ENCODE measurements at places on chromosomes 7 and 10.

DNA sequence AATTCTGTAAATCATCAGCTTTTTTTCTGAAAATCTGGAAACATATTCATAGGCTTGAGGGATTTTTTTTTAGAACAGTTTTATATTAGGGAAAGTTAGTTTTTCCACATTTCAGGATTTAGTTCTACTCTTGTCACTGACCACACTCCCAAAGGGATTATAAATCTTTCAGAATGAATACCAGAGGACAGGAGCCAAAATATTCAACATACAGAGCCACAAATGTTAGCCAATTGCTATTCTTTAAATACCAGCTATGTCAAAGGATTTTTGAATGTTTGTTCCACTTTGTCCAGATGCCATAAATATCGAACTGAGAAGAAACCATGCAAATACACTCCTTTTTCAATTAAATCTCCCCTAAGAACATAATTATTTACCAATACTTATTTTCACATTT is 50.7 kb downstream of the ODAD2 start:
- no peak for DNase-seq

GRCh38 chr7:135617781-135618180 is 44.5 kb upstream of the STMP1 start:
- DNase-seq: no peak

GRCh38 chr10:91820144-91820543 is 21.9 kb downstream of the TNKS2 start:
- DNase-seq: no peak

GRCh38 chr10:104447906-104448305 is 94.3 kb downstream of the CFAP58 start:
- no peak for DNase-seq

GRCh38 chr7:685540-685939 is 41.0 kb upstream of the DNAAF5 start:
- no peak for DNase-seq

DNA sequence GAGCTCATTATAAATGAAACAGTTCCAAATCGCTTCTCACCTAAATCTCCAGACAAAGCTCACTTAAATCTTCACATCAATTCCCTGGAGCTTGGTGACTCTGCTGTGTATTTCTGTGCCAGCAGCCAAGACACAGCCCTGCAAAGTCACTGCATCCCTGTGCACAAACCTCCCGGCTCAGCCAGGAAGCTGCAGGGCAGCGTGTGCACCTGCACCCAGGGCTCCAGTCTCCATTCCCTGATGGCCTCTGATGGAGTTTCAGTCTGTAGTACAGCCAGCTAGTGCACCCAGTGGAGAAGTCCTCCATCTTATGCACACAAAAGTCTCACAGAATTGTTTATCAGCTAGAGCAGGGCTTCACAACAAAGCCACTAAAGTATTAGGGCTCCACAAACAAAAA is 51.1 kb upstream of the PRSS58 start:
- DNase-seq: no peak

- no peak for DNase-seq
Observed at GRCh38 chr7:6273380-6273837, 985 bp upstream of the CYTH3 start.

GRCh38 chr10:49081547-49082275 is 33.6 kb downstream of the VSTM4 start:
- no peak for DNase-seq

GRCh38 chr10:111578076-111578475 is 501.2 kb downstream of the ADRA2A start:
- DNase-seq: no peak

- no peak for DNase-seq
Observed at GRCh38 chr10:43867113-43867512, 218.4 kb upstream of the ZNF32 start.

- DNase-seq: no peak
Observed at GRCh38 chr10:105502058-105502457, 861.0 kb downstream of the SORCS3 start.

DNA sequence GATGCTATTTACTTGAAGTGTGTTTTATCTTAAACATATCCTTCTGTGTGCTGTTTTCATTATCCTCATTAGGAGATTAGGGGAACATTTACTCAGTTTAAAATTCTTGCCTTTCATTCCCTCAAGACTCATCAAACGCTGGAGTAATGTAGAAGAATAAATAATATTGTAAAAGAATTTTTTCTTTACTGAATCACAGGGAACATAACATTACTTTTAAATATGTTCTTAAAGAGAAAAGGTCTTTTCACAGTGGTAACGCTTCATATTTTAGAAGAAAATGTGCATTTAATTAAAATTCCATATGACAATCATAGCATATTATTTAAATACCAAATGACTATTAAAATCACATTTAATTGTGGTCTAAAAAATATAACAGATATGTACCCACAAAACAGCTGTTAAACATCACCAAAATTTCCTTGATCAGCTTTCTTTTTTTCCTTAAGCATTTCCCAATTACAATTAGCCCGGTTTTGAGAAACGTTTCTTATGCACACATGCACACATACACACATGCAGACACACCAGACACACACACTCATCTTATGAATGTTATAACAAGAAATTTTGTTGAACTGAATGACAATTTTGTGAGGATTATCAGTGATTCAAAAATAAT is 102.0 kb upstream of the GLI3 start:
- no peak for DNase-seq

DNA sequence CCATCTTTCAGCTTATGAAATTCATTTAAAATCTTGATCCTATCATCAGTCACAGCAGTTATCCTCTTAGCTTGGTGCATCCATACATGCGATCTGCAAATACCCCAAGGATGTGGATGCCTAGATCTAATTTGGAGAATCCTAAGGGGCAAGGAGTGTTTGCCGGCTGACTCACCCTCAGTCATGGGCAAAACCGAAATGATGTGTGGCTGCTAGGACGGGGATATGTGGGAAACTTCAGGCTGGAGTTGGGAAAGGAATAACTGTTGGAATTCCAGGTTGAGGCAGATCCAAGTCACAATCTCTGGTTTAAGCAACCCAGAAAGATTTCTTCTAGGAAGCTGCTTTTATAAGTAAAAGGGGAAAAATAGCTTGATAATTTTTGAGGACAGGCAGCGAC is 19.7 kb upstream of the GOT1 start:
- no peak for DNase-seq

DNA sequence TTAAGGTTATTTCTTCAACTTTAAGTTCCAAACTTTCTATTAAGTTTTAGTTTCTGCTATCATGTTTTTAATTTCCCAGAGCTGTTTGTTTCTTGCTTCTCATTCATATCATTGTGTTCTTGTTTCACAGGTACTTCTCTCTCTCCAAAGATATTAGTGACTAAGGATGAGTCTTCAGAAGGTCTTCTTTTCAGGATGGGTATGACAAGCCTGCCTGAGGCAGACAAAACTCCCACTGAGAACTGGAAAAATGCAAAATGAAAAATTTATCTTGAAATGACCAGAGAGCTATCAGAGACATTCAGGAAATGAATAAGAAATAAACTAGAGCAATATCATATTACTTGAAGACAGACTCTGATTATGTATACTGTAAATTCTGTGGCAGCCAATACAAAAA is 110.8 kb upstream of the EGFR start:
- no peak for DNase-seq

DNA sequence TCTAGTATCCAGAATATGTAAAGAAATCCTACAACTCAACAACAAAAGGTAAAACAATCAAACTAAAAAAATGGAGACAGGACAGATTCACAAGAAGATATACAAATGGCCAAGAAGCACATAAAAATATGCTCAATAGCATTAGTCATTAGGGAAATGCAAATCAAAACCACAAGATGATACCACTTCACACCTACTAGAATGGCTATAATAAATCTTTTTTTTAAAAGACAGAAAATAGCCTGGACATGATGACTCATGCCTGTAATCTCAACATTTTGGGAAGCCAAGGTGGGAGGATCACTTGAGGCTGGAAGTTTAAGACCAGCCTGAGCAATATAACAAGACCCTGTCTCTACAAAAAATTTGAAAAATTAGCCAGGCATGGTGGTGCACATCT is 27.9 kb upstream of the CHCHD3 start:
- DNase-seq: no peak

DNA sequence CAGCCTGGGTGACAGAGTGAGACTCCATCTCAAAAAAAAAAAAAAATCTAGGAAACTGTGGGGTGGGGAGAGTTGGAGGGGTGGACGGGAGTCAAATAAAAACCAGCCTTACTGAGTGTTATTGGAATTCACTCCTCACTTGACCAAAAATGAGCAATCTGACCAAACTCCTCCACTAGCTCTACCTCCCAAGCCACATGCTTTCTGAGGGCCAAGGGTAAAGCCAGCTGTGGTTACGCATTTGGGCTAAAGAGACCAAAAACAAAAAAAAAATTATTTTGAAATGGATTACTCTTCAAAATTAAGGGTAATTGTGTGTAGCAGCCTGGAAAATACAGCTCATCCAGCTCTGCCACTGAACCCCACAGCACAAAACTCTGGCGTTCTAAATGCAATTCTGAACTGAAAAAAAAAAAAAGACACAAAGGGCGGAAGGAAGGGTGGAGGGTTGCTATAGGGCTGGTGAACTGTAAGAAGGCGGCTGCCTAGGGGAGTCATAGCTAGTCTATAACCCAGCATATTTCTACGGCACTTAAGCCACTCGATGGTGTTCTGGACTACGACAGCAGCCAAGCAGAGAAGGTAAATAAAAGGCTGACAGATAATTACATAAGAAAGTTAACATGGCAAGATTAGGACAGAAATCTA is 7.8 kb downstream of the ELMO1 start:
- DNase-seq: no peak

- no peak for DNase-seq
Observed at GRCh38 chr10:7605565-7606295, 61.0 kb downstream of the ITIH5 start.

GRCh38 chr10:3397231-3397630 is 224.6 kb upstream of the PITRM1 start:
- no peak for DNase-seq

GRCh38 chr7:141097430-141097829 is 23.6 kb downstream of the TMEM178B start:
- DNase-seq: no peak

GRCh38 chr7:157704365-157704764 is 367.6 kb downstream of the DNAJB6 start:
- no peak for DNase-seq

GRCh38 chr10:30870896-30871295 is 160.8 kb downstream of the ZNF438 start:
- DNase-seq: no peak

DNA sequence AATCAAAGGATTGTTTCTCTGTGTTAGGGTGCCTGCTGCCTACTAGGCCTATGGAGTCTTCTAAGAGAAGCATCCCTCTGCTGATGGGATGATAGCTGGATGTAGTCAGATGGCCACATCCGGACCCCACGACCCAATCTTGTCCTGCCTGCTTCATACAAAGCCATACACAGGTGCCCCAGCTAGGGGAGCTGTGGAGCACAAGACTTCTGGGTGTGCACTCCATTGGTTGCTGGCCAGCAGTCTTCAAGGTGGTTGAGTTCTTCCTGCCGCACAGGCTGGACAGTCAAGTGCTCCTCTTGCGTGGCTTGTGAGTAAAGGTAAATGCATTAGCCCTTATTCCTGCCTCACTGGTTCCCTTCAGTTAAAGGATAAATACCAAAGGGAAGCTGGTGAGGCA is 120.2 kb downstream of the TEX36 start:
- DNase-seq: no peak

DNA sequence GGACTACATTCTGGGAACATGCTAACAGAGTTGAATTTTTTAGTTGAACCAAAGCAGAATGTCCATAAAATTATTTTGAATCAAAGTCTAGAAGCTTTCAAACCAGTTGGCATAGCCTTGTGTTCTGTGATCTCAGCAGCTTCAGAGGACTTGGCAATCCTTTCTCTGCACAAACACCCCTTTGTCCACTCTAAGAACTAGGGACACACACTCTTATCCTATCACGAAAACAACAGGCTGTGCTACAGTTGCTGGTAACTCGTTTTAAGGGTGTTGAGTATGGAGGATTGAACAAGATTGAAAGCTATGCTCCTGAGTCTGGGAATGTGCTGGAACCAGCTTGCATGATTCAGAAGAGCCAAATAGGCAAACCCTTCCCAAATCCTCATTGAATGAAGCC is 76.4 kb upstream of the PRSS58 start:
- DNase-seq: no peak

DNA sequence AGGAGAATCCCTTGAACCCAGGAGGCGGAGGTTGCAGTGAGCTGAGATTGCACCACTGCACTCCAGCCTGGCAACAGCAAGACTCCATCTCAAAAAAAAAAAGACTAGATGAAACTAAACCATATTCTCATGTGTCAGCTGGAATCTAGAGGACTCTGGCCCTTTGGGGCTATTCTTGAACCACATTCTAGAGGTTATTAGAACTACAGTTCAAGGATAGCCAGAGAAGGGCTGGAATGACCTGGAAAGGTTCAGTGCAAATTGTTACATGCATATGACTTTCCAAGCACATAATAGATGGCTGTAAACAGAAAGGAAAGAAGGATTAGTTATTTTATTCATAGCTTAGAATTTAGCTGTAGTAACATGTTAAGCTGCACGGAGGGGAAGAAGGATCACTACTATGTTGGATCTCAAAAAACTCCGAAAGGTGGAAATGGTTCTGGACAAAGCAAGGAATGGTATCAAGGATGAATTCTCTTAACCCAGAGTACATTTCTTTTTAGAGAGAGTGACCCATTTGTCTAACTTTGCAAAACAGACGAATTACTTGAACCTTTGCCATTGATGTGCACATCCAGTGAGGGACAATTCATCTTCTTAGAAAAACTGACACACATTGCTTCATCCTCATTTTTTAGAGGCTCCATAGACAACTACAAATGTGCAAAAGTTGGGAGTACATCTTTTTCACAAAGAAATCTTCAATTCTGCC is 124.0 kb upstream of the SAMD8 start:
- no peak for DNase-seq

DNA sequence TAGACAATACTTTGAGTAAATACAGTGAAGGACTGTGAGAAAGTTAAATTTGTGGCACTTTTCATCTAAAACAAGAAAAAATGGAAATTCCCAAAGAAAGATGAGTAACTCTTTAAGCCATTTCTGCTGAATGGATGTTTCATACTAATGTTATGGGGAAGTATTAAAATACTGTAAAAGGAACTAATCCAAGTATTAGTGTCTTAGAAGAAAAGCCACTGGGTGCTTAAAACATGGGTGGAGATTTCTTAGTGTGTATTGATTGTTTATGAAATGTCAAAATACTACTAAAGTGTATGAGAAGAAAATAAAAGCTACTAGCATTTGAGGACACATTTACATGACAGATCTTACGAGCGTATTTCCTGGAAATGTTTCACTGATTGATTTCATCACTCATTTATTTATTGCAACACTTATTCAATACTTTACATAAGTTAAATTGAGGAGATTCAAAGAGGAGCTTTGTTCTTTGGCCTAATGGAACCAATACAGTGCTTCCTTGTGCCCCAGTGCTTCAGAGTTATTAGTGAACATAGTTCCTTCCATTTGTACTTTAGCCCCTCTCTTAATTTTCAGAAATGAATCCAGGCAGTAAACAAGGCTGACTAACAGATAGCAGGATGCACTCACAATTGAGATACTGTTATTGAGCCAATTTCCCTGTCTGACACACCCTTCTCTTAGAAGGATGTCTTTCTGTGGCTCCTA is 155.5 kb upstream of the AHR start:
- no peak for DNase-seq
